ENCODE measurements at places on chromosomes 11 and 22. TPM values are rescaled to one million over a fixed set of nuclear protein-coding genes. Genes with fewer than 3 reads are reported as not detected.

The P2RX6 gene
- 1.5 TPM for total RNA-seq

The ANKK1 gene
- 0.67 TPM for total RNA-seq

DNA sequence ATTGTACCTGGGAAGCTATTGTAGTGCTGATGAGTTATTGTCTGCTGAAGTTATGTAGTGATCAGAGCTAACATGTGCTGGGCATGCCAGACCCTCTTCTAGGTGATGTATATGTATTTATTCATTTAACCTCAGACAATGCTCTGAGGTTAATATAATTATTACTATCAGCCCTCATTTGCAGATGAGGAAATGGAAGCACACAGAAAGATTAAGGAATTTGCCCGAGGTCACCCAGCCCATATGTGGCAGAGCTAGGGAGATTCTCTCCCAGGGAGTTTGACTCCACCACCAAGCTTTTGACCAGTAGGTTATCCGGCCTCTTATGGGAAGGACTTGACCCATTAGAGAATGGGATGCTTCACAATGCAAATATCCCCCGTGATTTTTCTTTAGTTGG is 114.2 kb upstream of the NAV2 start:
- no peak for DNase-seq

The CD3D gene
- 8.0 TPM for total RNA-seq

DNA sequence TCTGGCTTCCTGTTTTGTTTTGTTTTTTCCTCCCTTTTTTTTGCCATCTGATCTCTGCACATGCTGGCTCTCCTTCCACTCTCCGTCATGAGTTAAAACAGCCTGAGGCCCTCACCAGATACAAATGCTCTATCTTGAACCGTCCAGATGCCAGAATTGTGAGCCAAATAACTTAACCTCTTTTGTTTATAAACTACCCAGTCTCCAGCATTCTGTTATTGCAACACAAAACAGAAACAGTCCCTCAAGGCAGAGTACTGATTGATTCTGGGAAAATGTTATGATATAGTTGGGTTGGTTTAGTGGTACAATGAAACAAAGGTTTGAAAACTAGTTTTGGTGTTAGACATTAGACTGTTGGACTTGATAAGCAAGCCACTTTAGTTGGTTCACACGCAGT is 1390.0 kb upstream of the RAG2 start:
- DNase-seq: no peak

DNA sequence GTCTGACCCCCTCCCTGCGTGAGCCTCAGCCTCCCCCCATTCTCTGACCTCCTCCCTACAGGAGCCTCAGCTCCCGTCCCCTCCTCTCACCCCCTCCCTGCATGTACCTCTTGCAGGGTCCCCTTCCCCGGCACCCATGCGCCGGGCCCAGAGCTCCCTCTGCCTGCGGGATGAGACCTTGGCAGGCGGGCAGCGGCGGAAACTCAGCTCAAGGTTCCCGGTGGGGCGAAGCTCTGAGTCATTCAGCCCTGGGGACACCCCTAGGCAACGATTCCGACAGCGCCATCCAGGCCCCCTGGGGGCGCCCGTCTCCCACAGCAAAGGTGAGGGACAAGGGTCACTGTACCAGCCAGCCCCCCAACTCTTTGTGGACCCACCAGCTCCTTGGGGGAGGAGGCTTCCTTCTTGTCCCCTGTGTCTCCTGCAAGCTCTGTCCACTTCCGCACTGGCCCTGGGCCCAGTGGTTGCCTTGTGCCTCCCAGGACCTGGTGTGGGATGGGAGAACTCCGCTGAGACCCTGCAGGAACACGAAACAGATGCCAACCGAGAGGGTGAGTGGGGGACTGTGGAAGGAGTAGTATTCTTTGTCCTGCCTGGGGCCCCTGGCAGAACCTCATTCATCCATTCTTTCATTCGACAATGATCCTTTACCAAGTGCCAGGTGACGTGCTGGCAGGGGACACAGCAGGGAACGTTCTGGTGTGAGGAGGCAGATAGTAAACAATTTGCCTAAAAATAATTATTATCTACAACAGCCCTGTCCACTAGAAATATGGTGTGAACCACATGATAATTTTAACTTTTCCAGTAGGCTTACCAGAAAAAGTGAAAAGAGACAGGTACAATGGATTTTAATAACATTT is 3.7 kb upstream of the RPS6KA4 start:
- DNase-seq: peak; percentile 81

- no peak for DNase-seq
Observed at GRCh38 chr22:41845380-41846267, 12.7 kb downstream of the SREBF2 start.

- peak; percentile 5 for DNase-seq
Observed at GRCh38 chr11:2076441-2076840, 62.7 kb downstream of the IGF2 start.

GRCh38 chr11:17607591-17608570 is 60.8 kb downstream of the OTOG start:
- no peak for DNase-seq

GRCh38 chr11:118996926-118997626 is 862 bp upstream of the CENATAC start:
- peak; percentile 23 for DNase-seq

The C22orf42 gene
- total RNA-seq: not detected

- DNase-seq: peak; percentile 10
Observed at GRCh38 chr11:12508151-12508751, 130.9 kb downstream of the PARVA start.

The TRPC6 gene
- 0.70 TPM for total RNA-seq

All from left colon (tissue), 2 donors.